ENCODE measurements at places on chromosomes 11 and 22. TPM values are rescaled to one million over a fixed set of nuclear protein-coding genes. Genes with fewer than 3 reads are reported as not detected.

GRCh38 chr11:10022764-10023163 is 271.3 kb downstream of the SBF2 start:
- DNase-seq: no peak

DNA sequence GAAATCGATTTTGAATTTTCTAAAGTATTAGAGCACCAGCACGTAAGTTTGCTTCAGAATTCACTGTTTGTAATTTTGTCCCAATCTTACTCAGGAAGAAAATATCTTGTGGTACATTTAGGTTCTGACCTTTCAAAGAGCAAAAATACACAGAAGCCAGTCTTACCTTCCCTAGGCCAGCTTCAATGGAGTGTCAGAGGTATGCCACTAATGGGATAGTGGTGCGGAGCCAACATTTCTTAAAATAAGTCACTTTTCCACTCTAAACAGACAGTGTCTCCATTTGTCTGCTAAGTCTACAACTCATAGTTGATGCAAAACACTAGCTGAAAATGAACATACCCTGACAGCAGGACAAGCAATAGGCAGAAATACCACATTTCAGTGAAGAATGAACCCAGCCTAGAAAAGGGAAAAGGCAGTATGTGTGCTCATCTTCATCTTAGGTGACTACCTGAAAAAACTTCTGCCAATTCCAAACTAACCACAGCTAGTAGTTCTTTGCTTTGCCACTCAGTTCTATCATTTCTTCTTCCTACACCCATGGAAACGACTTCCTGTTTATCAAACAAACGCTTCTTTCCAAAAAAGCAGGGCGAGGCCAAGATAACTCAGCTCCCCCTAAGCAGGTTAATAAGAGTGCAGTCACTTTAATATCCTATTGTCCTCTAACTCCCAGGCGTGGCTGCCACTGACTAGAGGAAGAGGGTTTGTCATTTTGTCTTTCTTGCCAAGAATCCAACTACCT is 94.0 kb upstream of the APOA1 start:
- DNase-seq: no peak

- no peak for DNase-seq
Observed at GRCh38 chr11:33631749-33632091, 68.9 kb downstream of the C11orf91 start.

DNA sequence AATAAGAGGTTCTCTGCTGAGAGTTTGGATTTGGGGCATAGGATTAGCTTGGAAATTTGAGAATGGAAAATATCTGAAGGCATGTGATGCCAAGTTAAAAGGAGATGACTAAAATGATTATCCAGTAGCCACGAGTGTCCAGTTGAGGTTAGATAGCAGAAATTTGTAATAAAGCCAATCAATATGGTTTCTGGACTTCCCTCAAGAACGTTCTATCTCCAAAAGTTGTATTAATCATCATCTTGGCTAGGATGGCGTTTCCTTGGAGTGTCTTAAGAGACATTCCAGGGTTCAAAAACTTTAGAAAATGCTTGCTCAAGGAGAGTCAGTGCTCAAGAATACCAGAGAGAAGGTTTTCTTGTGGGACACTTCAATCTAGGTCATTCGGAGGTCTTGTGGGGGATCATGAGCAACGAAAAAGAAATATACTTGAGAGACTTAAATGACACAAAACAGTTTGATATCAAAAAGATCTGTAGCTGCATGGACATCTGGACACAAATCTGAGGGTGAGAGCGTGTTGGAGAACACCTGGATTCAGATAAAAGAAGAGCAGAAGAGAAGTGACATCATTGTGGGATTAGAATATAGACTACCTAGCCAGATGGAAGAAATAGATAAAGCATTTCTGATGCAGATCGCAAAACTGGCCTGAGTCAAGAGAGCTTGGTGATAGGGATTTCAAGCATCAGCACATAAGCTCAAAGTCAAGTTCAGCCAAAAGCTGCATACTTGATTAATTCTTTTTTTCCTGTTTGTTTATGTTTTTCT is 97.7 kb downstream of the ARFGAP2 start:
- no peak for DNase-seq

GRCh38 chr11:31690041-31690440 is 121.1 kb downstream of the PAX6 start:
- no peak for DNase-seq

- no peak for DNase-seq
Observed at GRCh38 chr11:121291319-121291718, 1.3 kb upstream of the SC5D start.

GRCh38 chr11:123568367-123568870 is 86.0 kb downstream of the SCN3B start:
- DNase-seq: no peak

DNA sequence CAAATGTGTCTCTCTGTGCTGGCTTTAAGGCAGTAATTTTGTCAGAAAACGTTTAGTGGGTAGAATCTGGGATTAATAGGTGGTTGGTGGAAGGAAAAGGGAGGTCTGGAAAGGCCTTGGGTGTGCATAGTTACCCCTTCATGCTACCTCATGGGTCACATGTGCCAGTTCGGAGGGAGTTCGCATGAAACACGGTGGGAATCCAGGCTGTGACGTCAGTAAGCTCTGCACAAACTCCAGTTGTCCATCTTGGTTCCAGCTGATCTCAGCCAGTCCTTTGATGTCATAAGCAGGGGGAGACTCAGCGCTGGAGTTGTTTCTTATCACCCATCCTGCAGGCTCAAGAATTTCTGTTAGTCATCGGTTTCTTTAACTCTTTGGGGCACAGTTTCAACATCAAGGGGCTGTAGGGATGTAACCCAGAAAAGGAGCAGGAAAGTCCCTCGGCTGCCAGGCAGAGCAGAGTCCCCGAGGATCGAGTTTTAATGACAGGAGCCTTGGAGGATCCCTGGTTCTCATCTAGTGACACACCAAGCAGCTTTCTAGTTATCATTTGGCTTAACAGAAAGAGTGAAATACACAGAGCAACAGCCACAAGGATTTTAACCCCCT is 28.9 kb downstream of the MOV10L1 start:
- DNase-seq: peak; percentile 90

- DNase-seq: peak; percentile 59
Observed at GRCh38 chr22:19891317-19892256, 36.9 kb upstream of the GNB1L start.

DNA sequence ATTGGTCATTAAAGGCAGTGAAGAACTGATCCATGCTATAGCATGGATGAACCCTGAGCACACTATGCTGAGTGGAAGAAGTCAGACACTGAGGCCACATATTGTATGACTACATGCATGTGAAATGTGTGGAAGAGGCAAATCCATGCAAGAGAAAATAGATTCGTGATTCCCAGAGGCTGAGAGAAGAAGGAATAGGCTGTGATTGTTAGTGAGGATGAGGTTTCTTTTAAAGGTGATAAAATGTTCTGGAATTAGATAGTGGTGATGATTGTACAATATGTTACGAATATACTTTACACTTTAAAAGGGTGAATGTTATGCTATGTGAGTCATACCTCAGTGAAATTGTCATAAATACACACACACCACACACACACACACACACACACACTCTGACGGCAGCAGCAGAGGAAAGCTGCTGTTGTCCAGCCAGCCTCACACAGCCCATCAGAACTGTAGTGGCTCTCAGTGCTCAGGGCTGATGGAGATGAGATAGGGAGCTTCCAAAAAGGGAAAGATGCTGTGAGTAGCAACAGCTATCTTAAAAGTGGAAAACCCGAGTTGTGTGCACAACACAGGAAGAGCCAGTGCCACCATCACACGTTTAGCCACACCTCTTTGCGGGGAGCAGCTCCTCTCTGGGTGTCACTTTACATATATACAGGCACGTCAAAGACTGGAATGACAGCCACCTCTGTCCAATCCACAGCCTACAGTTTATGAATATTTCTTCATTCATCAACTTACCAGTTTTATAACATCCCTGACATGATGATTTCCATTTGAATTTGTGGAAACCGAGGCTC is 153.0 kb downstream of the SPATA19 start:
- DNase-seq: no peak

DNA sequence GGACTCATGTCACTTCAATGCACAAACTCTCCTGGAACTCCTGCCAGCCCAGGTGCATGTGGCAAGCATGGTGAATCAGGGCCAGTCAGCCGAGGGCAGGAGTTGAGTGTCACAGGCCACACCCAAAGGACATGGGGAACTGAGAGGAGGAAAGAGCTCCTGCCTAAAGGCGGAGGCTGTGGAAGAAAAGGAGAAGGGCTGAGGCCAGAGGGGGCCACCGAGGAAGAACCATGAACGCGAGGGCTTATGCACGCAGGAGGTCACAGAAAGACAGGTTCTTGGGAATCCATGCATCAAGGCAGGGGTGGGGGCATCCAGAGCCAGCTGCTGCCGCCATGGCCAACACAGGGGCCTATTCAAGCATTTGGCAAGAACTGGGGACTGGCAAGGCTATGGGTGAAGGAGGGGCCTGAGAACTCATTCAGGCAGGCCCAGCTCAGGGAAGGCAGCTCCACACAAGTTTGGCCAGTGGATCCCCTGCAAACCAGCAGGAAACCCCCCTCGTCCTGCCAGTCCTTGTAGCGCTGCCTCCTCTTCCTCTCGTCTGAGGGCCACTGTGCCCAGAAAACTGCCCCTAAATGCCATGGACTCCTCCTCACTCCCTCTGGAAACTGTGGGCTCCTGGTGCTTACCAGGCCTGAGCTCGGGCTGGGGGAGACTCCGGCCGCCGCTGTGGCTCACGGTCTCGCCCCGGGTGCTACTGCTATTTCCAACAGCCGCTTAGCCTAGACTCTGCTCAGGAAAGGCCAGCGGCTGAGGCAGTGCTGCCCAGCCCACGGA is 15.4 kb downstream of the PPM1F start:
- DNase-seq: no peak

- DNase-seq: no peak
Observed at GRCh38 chr11:118916842-118917388, 8.8 kb downstream of the BCL9L start.

DNA sequence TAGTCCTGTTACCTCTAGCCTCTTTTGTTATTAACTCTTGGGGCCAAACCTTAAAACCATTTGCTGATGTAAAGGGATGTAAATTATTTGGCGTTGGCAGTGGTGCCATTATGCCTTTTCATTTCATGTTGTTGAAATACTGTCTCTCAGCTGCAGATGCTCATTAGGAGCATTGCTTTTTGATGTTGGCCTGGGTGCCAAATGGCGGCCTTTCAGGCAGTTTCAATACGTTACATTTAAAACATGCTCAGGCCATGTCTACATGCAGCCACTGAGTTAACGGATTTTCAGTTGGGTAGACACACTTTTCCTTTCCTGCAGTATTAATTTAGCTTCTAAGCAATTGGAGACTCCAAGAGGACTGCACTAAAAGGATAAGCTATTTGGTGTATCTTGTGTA is 5.3 kb downstream of the NCAM1 start:
- no peak for DNase-seq

- no peak for DNase-seq
Observed at GRCh38 chr11:35182317-35182939, 43.5 kb downstream of the CD44 start.

GRCh38 chr11:80827781-80828180 is 1387.0 kb upstream of the TENM4 start:
- no peak for DNase-seq

DNA sequence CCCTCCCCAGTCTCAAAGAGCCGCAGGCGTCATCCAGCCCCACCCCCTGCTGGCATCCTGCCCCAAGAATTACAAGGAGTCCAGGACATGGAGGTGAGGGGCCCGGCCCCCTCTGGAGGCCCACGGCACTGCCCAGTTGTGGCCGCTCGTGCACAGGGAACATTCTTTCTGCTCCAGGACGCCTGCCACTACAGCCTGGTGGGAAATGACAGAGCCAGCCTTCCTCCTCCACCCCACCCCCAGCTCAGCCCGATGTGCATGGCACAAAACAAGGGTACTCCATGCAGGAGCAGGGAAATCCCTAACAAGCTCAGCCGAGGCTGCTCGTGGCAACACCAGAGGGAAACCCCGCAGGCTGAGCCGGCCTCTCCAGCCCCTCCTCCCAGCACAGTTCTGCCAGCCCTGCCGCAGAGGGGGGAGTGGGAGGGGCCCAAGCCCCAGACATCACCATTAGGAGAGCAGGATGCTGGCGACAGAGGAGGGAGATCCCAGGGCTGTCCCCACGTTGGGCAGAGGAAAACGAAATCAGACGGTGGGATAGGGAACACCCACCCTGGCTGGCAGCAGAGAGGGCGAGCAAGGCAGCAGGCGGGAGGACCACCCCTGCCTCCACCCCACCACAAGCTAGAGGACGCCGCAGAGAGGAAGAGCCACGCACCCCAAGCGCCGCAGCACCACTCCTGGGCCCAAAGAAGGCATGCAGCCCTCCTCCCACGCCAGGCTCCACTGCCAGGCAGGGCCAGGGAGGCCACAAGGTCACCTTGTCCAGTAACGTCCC is 10.0 kb downstream of the IGSF9B start:
- no peak for DNase-seq

DNA sequence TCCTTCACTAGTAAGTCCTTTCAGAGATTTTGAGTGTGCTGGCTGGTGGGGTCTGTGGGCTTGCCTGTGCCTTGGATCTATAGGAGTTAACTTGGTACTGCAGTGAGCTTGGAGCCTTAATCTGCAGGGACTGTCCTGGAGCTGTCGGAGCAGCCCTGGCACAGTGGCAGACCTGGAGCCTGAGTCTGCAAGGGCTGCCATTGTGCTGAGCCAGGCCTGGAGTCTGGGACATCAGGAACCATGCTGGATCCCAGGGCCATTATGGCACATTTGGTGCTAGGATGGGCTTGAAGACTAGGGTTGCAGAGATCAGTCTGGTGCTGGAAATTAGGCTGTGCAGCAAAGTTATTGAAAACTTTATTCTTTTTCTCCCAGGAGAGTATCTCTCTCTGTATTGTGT is 665.4 kb downstream of the METTL15 start:
- DNase-seq: no peak

GRCh38 chr22:23529166-23530103 is 50.7 kb downstream of the IGLL1 start:
- no peak for DNase-seq

DNA sequence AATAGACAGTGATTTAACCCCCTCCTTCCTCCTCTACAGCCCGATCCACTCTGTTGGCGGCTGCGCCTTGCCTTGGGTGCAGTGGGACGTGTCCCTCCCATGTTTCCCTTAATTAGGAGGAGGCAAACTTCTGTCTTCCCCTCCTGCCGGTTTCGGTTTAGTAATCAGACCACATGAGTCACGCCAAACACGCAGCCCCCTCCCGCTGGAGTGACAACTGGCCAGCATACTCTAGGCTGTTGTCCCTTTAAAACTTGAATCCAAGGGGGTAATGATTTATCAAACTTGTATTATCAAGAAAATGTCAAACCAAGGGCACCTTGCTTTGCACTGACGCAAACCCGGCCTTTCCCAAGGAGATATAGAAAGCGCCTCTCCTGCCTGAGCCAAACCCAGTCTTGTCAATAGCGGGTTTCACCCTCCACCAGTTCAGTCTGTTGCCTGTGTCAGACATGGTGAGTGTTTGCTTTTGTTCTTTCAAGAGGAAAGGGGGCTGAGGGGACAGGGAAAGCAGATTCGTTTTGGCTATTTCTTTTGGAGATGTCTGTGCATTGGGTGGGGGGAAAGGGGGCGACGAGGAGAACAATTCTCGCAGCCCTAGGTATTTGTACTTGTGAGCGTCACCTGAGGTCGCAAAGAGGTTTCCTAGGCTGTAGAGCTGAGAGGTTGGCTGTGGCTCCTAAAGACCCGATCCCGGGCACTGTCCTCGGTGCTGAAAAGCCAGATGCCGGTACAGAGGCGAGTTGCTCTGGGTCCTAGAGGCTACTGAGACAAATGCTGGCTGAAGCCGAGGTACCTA is at the start of gene SLC6A5:
Gene SLC6A5 (plus strand): TSS at position 388 of the 799 bp plus-strand sequence. CDS start 65 bp downstream, at position 453.
- DNase-seq: no peak

Gene MRGPRE
- polyA plus RNA-seq: not detected

Gene ACTN3
- 0.11 TPM for polyA plus RNA-seq

Gene LUZP2
- polyA plus RNA-seq: 1.8 TPM

Gene ZNF214
- polyA plus RNA-seq: 1.9 TPM

Gene PLEKHA7
- 0.05 TPM for polyA plus RNA-seq
